ENCODE measurements at places on chromosomes 4 and X.
A peak's percentile ranks its signal among the peaks of the same experiment; 100 is the strongest.

GRCh38 chr4:111066887-111067286, 444.0 kb upstream of the PITX2 start:
- DNase-seq = no peak

- no peak for DNase-seq
Measured at GRCh38 chr4:71210823-71211222, 128.0 kb upstream of the SLC4A4 start.

DNA sequence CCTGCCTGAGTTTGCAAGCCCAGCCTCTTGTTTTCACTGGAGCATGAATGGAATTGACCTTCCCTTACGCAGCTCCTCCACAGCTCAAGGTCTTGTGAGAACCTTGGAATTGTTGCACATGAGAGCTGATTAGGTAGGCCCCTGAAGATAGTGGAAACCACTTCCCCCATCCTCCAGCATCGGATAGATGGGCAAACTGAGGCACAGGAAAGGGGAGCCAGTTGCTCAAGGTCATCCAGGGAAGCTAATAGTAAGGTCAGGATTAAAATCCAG, 27.2 kb downstream of the PJA1 start:
- no peak for DNase-seq

GRCh38 chr4:168269896-168270295, 48.7 kb downstream of the DDX60 start:
- DNase-seq = no peak

- no peak for DNase-seq
Measured at GRCh38 chr4:52371841-52372240, 287.3 kb downstream of the USP46 start.

GRCh38 chr4:2058264-2059045, 672 bp upstream of the NAT8L start:
- peak; percentile 47 for DNase-seq

DNA sequence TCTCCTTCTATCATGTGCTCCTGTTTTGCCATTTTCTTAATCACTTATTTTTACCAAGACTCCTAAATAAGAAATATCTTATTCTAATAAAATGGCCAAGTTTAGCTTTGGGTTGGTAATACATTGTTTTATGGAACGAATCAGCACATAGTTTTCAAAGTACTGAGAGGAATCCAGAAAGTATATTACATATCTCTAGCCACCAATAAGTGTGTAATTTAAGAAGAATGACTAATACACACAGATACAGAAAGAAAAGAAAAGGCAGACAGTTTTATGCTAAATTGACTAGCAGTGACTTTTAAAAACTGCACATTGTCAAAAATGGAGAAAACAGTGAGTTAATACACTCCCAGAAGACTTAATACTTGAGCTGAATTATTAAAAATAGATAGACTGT, 167.0 kb upstream of the IL15 start:
- DNase-seq = no peak

DNA sequence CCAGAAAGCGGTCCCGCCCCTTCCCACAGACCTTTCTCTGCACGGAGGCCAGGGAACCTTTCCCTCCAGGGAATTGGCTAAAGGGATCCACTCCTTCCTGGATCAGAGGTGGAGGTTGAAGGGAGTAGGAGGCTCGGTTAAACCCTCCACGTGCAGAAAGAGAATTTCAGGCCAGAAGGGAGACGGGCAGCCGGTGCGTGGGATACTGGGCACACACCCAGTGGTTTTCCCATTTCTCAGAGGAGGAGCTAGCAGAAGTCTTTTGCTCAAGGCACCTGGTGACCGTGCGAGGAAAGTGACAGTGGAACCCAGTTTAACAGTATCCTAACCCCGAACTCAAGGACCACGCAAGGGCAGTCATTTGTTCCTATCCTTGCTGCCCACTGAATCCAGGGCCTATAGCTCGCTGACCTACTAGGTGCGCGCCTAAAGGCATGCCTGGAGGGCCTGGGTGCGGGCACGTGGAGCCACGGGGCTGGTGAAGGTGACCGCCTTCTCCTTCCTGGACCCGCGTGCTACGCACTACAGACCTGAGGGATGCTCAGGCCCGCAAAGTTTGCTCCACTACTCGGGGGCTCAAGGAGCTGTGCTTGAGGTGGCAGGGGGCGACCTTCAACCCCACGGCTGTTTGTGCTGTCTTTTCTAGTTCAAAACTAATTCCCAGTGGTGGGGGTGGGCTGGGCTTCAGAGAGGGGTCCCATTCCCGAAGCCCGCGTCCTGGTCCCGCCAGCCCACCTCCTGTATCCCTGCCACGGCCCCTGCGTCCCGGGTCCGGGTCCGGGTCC, 587 bp upstream of the AFF2 start:
- DNase-seq = peak; percentile 50

DNA sequence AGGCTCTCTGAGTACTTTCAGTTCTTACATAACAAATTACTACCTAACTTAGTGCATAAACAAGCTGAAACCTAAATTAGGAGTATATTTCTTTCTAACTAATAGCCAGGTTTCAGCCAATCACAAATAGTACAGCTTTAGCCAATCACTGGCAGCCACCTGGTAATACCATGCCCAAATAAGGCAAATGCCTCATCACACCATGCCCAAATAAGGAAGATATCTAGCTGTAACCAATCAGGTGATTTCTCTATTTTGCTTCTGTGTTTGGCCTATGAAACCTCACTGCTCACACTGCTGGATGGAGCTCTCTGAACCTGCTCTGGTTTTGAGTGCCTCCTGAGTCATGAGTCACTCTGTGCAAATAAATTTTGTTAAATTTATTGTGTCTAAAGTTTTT, 113.5 kb downstream of the DDIT4L start:
- no peak for DNase-seq

- DNase-seq = no peak
Measured at GRCh38 chr4:88341227-88342192, 37.1 kb upstream of the HERC6 start.

- DNase-seq = no peak
Measured at GRCh38 chrX:150907474-150907873, 9.0 kb upstream of the CD99L2 start.

DNA sequence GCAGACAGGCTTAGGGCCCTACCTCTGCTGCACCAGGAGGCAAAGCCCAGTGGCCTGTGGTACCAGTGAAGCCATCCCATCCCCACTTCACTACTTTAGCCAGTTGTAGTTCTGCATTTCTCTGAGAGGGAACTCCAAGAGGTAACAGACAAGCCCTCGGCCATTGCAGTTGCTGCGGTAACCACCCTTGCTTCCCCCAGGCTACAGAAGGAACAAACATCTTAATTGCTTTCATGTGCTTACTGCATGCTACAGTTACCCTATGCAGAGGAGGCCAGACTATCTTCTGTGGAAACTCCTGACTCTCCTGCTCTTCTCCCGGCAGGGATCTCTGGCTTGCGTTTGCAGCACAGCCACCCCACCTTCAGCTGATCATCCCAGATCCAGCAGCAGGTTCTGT, 67.8 kb downstream of the SPIN4 start:
- no peak for DNase-seq

All from aorta (tissue), 5 donors.